ENCODE measurements at places on chromosomes 13 and 19.

DNA sequence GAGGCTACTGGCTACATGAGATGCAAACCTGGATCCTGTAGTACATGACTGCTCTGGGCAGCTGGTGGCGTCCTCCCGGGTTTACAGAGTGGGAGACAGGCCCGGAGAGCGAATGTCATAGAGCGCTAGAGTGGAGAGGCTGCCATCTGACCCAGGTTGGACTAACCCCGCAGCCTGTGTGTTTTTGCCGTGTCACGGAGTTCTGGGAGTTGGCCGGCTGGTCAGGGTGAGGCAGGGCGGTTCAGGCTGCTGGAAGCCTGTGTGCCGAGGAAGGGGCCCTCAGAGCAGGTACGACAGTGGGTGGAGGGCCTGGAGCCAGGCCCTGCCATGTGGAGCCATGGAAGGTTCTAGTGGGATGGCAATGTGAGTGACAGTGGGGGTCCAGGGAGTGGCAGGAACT lies 12.5 kb downstream of the CRTC1 start:
- no peak for DNase-seq

- no peak for DNase-seq
These were observed 195.1 kb downstream of the VWA8 start for GRCh38 chr13:41765813-41766212.

GRCh38 chr19:48560095-48560530 lies 8.1 kb downstream of the SULT2B1 start:
- no peak for DNase-seq

DNA sequence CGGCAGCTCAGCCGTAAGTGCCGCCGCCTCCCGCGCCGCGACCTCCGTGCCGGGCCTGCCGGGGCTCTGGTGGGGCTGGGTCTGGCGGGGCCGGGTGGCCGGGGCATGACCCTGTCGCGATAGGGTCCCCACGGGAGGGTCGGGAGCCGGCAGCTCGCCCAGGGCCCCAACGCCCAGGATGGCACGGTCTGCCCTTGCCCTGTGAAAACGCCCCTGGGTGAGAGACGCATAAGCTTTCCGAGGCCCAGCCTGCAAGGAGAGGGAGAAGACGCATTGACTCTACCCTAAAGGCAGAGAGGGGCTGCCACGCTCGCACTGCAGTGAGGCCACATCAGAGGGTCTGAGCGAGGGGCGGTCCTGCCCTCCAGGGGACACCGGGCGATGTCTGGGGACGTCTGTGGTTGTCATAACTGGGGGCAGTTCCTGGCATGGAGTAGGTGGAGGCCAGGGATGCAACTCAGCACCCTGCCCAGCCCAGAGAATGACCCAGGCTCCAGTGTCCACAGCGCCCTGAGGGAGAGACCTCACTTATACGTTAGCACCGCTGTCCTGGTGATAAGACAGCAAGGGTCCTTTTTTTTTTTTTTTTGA lies 539 bp downstream of the ZNF554 start:
- peak; percentile 11 for DNase-seq

DNA sequence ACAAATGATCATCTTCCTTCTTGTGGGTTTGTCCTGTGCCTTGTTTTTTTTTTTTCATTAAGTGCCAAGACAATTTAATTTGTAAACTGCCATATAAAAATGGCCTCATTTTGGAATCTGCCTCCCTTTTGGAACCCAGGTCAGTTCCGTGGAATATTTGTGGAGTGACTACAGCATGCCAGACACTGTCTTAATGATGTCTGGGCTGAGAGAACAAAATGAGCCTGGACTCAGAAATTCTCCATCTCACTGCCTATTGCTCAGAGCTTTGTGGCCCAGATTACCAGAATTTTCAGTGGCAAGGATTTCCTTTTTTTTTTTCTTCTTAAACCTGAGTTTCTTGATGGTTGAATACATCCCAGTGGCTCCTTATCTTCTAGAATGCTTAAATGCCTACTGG lies 340.6 kb downstream of the ENOX1 start:
- DNase-seq, result no peak

DNA sequence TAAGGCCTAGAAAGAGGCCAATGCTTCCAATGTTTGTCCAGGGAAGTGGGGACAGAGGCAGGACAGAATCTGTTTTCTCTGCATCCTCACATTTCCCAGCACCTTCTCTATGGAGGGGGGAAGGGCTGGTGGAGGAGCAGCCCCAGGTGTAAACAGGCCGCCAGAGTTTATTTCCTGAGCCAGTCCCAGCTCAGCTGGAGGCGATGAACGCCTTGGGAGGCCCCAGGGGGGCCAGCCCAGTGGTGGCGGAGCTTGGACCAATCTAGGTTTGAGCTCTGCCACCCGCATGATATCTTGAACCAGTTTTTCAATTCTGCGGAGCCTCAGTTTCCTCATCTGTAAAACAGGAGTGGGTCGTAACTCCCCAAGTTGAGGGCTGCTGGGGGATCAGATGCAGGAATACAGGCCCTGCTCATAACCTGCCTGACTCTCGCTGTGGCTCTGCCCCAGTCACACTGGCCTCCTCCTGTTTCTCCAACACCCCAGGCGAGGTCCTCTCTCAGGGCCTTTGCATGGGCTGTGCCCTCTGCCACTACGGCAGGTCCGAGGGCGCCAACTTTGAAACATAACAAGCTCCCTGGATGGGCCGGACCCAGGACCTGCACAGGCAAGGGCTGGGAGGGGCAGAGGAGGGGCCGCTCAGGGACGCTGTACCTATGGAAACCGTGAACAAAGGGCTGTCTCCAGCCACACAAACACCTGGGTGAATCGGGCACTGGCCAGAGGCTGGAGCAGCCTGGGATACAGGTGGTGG lies 1.1 kb downstream of the TNFAIP8L1 start:
- no peak for DNase-seq

GRCh38 chr13:21124852-21125251 lies 51.5 kb downstream of the SKA3 start:
- DNase-seq, result no peak

GRCh38 chr13:24925318-24926231 lies 161.6 kb downstream of the RNF17 start:
- no peak for DNase-seq

DNA sequence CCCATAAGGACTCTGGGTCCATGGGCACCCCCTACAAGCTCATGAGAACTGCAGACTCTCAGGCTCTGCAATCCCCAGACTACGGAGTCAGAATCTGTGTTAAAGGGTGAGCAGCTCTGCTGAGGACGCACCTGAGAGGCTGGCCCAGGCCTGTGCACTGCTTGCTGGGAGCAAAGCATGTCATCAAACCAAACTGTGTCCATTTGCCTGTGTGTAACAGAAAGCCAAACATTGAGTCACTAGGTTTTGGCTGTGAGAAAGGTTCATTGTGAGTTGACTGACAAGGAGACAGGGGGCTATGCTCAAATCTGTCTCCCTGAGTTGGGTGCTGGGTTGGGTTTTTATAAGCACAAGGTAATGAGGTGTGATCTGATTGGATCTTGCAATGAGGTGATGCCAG lies 22.1 kb upstream of the MTIF3 start:
- no peak for DNase-seq
